Heart right ventricle (tissue), 16 donors: ENCODE measurements at places on chromosomes 16 and 17.
A peak's percentile ranks its signal among the peaks of the same experiment; 100 is the strongest.

DNA sequence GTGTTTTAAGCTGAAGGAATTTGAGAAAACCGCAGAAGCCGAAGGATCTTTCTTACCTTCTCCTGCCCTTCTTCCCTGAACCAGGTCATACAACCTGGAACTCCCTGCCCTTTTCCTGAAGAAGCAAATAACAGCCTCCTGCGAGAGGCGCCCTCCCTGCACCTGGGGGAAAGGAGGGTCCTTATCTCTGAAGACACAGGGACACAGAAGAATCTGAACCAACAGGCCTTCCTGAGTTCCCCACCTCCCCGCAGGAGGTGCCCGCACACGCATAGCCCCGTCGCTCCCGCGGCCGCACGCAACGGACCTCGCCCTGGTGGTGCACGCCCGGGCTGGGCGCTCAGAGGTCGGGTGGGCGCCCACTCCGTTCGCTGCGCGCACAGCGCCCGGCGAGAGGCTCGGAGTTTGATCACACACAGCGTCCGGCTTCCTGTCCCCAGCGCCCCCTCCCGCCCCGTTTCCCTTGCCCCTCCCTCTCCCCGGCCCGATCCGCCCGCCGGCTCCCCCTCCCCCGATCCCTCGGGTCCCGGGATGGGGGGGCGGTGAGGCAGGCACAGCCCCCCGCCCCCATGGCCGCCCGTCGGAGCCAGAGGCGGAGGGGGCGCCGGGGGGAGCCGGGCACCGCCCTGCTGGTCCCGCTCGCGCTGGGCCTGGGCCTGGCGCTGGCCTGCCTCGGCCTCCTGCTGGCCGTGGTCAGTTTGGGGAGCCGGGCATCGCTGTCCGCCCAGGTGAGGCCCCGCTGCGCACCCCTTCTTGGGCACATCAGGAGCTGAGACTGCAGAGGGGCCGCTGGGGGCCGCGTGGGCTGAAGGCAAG lies at the start of gene TNFSF12:
Gene TNFSF12, plus strand, starts transcription at position 474 of the 816 bp plus-strand sequence. Its CDS starts 96 bp downstream, at position 570.
- peak; percentile 83 for DNase-seq

DNA sequence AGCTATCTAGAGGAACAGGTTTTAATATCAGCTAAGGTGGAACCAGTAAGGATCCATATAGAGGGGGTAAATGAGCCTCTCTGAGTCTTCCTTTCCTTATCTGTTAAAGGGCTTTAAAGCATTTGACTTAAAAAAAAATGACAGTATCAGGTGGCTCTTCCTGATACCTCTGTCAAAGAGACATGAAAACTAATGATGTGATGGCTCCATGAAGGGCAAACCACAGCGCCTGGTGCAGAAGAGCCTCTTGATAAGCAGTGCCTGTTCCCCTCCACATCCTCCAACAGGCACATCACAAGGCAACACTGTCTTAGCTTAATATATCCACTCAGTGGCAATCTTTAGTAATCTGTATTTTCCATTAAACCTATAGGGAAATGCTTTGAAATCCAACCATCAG lies 68.9 kb downstream of the USP31 start:
- DNase-seq = no peak

- no peak for DNase-seq
Measured at GRCh38 chr16:86991679-86992078, 325.5 kb downstream of the C16orf95 start.

DNA sequence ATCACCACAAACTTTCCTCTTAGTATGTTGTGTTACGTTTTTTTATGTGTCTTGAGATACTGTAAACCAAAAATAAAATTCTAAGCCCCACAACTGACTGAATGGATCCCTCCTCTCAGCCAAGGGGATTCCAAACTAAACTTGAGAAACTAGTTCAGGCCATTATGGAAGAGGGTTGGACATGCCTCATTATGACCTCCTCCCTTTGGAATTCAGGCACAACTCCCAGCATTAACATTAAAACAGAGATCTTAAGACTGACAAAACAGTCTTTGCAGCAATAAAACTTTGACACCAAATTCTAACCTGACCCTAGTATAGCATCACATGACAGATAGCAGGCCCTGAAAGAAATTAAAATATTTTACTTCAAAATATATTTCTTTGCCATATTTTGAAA lies 51.1 kb upstream of the SLC47A1 start:
- DNase-seq = no peak

DNA sequence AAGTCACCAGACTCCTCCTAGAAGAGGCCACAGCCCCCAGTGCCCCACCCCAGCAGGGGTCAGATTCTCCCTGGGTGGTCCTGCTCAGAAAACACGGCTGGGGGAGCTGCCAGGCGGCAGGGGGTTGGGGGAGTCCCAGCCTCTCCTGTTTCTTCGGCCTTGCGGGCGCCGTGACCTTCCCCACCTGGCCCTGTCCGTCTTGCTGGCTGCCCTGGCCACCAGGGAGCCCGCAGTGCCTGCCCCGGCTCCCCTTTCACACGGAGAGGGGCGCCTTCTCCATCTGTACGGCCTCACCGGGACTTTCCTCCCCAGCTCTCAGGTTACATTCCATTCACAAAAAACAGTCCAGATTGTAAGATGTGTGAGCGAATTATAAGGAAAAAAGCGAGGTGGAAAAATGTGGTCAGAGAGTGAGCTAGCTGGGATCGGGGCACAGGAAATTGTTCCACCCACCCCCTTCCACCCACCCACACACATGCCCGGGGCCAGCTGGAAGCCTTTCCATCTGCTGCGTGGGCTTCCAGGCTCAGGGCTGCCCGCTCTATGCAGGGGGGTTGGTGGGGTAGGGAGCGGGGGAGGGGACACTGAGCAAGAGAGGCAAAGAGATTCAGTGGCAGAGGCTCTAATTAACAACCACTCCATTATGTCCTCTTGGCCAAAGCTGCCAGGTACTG lies 14.6 kb upstream of the CIBAR2 start:
- DNase-seq = no peak

GRCh38 chr17:43418441-43419374 lies 19.9 kb downstream of the ARL4D start:
- peak; percentile 42 for DNase-seq
